Body of pancreas (tissue), 4 donors: ENCODE measurements at places on chromosomes 13 and 19. TPM values are rescaled to one million over a fixed set of nuclear protein-coding genes. Genes with fewer than 3 reads are reported as not detected.

The SLC6A16 gene
- total RNA-seq = 0.99 TPM

DNA sequence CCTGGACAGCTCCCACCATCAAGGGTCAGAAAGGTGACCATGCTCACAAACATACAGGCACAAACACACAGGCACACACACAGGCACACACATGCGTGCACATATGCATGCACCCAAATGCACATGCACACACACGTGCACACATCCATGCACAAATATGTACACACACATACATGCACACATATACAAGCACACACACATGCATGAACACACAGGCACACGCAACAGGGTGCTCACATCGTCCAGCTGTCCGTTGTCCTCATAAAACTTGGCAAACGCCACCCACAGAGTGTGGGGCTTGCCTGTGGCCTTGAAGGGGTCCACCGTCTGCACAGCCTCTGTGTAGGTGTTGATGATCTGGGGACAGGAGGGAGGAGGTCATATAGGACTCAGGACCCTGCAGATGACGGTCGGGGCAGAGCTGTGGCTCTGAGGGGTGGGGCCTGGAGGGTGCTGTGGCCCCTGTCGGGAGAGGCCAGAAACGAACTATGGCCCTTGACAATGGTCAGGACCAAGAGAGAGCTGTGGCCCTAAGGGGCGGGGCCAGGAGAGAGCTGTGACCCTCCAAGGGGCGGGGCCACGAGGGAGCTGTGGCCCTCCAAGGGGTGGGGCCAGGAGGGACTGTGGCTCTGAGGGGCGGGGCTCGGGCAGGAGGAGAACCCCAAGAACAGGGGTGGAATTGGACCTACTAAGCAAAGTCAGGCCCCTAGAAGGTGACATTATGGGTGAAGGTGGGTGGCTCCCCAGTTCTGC lies 6.2 kb downstream of the XAB2 start:
- H3K4me1 ChIP-seq = peaks cover 34% of the 10 kb centered on the region
- H3K27me3 ChIP-seq = no peaks in the 10 kb centered on the region
- peaks cover 32% of the 10 kb centered on the region for H3K36me3 ChIP-seq
- H3K4me3 ChIP-seq = no peak overlapping the region

DNA sequence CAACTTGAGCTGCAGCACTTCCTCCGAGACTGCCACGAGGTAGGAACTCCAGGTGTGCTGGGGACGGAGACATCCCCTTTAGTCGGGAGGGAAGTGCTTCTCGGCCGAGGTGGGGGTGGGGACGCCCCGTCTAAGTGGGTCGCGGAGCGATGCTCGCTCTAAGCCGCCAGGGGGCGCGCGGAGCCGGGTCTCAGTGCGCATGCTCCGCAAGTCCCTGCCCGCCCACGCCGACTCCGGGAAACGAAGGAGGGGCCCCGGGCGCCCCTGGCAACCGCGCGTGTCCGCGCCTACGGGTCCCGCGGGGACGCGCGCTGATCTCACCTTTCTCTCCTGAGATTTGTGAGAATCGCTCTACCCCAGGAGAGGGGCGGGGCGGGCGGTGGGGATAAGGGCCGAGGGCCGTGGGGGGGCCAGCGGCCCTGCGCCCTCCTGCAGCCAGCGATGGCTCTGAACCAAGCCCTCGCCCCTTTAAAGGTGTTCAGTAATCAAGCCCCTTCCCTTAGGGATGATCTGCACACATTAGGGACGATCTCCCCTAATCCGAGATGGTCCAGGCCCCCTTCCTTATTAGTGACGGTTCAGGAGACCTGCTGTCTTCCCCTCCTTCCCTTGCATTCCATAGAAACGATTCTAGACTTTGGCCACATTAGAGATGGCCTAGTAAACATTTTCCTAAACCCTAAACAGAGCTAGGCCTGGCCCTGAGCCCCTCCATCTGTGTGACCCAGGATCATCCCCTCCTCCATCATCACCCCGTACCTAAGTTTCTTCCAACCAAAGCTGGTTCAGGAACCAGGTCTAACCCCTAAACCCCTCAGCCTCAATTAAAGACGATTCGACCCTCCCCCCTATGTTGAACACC lies 47.3 kb upstream of the SHKBP1 start:
- no peak overlapping the region for H3K4me3 ChIP-seq
- H3K27ac ChIP-seq = peak overlapping the region; percentile 15
- no peaks in the 10 kb centered on the region for H3K36me3 ChIP-seq
- peaks cover 21% of the 10 kb centered on the region for H3K4me1 ChIP-seq

- peaks cover 5% of the 10 kb centered on the region for H3K4me1 ChIP-seq
- H3K4me3 ChIP-seq = no peak overlapping the region
- no peaks in the 10 kb centered on the region for H3K27me3 ChIP-seq
Observed at GRCh38 chr13:45873491-45874325, 22.2 kb upstream of the SIAH3 start.

The ZNF534 gene
- not detected for total RNA-seq

- H3K27me3 ChIP-seq = no peaks in the 10 kb centered on the region
- H3K36me3 ChIP-seq = no peaks in the 10 kb centered on the region
- no peak for DNase-seq
- no peak overlapping the region for H3K27ac ChIP-seq
Observed at GRCh38 chr13:100128838-100129237, 39.9 kb downstream of the PCCA start.

DNA sequence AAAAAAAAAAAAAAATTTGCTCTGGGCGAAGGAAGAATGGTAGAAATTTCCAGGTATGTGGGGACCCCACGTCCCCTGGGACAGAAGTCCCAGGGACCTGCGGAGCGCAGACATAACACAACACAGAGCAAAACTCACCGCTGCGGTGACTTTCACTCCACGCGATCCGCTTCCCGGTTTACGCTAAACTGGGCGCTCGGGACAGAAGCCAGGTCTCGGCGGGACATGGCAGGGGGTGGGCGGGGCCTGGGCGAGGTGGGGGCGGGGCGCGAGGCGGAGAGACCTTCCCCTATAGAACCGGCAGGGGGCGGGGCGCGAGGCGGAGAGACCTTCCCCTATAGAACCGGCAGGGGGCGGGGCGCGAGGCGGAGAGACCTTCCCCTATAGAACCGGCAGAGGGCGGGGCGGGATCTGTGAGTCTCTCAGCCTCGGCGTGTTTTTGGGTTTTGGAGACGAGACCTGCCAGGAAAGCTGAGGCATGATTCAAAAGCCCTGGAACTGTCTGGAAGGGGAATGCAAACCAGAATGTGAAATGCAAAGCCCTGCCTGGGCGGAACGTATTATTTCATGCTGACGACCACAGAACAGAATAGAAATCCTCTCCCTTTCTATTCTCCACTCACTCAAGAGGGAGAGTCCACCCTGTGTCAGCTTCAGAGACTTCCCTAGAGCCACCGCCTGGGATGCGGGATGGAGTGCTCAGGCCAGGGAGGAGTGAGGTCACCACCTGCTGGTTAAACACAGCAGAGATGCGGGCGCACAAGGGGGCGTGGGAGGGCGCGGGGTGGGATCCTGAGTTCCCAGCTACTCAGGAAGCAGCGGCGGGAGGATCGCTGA lies 20.2 kb upstream of the ERVV-1 start:
- peak; percentile 84 for DNase-seq
- peak overlapping the region; percentile 60 for H3K27ac ChIP-seq
- peak overlapping the region; percentile 9 for H3K4me3 ChIP-seq
- no peaks in the 10 kb centered on the region for H3K36me3 ChIP-seq
- H3K4me1 ChIP-seq = peaks cover 14% of the 10 kb centered on the region

The RHPN2 gene
- total RNA-seq = 54.4 TPM
